ENCODE measurements at places on chromosomes 16 and 17. TPM values are rescaled to one million over a fixed set of nuclear protein-coding genes. Genes with fewer than 3 reads are reported as not detected.
A peak's percentile ranks its signal among the peaks of the same experiment; 100 is the strongest.

Gene SLFN13
- 2.6 TPM for total RNA-seq

Gene ACSM5
- total RNA-seq, result 5.6 TPM

Gene SDR42E1
- total RNA-seq, result 6.9 TPM

Gene CIAO3
- 58.0 TPM for total RNA-seq

Gene ETV4
- 2.2 TPM for total RNA-seq

Gene AFMID
- total RNA-seq, result 82.2 TPM

Gene ZFP3
- total RNA-seq, result 6.4 TPM

Gene NTN3
- total RNA-seq, result 1.1 TPM

Gene KRT222
- 3.1 TPM for total RNA-seq

Gene CDH16
- 0.31 TPM for total RNA-seq

Gene PRAC2
- total RNA-seq, result 3.2 TPM

GRCh38 chr16:22284637-22285036 lies 12.6 kb upstream of the POLR3E start:
- DNase-seq, result no peak

DNA sequence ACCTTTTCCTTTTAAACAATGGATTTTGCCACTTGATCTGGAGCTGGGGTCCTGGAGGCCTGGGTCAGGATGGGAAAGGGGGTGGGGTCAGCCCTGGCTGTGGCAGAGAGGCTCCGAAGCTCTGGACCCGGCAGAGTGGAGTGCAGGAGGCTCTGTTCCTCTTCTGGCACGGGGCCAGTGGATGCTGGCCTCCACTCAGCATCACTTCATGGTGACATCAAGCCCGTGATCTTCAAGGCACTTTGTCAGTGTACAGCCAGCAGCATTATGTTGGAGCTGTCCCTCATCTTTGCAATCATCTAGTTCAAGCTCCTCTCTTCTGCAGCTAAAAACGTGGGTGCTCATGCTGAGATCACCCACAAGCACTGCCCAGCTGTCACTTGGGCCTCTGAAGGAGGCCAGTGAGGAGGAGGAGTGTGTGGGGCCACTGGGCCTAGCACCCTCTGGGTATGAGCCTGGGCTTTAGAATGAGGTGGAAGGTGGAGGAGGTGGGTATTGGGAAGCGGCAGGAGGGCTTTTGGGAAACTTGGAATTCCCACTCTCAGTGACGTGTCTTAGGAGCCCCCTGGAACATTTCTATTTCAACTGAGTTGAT lies 45.9 kb upstream of the MGAT5B start:
- DNase-seq, result no peak

- DNase-seq, result no peak
Measured at GRCh38 chr16:49866595-49867071, 10.7 kb upstream of the ZNF423 start.

- DNase-seq, result no peak
Measured at GRCh38 chr16:83849421-83849820, 41.6 kb downstream of the HSBP1 start.

- DNase-seq, result peak; percentile 84
Measured at GRCh38 chr17:29369831-29370735, 20.1 kb upstream of the TAOK1 start.

GRCh38 chr17:14311981-14312380 lies 11.1 kb downstream of the HS3ST3B1 start:
- no peak for DNase-seq

- no peak for DNase-seq
Measured at GRCh38 chr17:55632893-55633292, 89.8 kb downstream of the TMEM100 start.

DNA sequence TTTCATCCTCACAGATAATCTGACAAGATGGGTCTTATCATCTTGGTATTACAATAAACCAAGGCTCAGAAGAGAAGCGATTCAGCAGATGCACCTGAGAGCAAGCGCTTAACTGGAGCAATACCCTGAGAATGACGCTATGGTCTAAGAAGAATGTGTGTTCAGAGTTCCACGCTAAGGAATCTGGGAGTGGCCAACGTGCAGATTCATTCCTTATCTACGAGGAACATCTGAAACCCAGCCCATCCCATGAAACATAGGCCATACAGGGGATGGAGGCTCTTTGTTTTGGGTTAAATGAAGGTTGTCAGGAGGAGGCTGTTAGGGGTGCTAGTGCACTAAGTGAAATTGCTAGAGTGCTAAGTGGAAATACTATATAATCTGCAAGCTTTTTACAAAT lies 28.5 kb upstream of the KDM8 start:
- DNase-seq, result no peak

DNA sequence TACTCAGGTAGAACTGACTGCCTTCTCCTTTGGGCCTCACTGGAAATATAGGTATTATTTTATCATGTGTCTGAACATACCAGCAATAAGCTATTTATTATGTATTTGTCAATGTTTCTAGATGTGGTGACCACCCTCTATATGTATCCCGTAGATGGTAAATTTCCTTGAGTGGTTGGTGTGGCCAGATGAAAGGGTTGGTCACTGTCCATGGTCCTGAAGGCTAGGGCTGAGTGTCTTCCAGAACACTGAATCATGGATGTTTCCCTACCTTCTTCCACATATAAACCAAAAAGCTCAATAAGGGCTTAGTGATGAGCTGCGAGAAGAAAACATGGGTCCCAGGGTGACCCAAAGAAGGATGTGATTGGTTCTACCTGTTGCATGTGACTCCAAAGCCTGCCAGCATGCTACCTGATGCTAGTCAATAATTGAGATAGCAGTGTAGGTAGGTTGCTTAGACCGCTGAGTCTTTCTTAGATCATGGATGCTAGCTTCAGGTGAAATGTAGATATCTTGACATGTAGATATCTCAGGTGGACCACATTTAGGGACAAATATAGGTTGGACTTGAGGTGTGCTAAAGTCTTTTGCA lies 150.3 kb downstream of the ASIC2 start:
- peak; percentile 38 for DNase-seq

GRCh38 chr17:42456223-42457106 lies 2.2 kb upstream of the ATP6V0A1 start:
- peak; percentile 43 for DNase-seq

DNA sequence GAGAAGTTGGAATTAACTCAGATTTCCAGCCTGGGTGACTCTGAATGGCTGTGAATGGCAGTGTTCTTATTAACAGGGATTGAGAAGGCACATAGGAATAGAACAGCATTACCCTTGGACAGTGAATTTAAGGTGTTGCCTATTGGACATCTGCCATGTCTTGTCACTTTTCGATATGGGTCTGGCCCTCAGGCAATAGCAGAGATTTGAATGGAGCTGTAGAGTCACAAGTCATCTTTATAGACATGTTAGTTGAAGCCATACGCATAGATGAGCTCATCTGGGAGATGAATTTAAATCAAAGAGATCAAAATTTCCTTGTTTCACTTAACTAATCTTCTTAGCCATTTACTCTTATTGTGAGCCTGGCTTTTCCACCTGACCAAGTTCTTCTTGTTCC lies 14.9 kb upstream of the DHRS11 start:
- DNase-seq, result no peak

- no peak for DNase-seq
Measured at GRCh38 chr17:69763503-69763902, 311.5 kb upstream of the KCNJ16 start.

- no peak for DNase-seq
Measured at GRCh38 chr16:61024180-61024900, 1011.9 kb downstream of the CDH8 start.

DNA sequence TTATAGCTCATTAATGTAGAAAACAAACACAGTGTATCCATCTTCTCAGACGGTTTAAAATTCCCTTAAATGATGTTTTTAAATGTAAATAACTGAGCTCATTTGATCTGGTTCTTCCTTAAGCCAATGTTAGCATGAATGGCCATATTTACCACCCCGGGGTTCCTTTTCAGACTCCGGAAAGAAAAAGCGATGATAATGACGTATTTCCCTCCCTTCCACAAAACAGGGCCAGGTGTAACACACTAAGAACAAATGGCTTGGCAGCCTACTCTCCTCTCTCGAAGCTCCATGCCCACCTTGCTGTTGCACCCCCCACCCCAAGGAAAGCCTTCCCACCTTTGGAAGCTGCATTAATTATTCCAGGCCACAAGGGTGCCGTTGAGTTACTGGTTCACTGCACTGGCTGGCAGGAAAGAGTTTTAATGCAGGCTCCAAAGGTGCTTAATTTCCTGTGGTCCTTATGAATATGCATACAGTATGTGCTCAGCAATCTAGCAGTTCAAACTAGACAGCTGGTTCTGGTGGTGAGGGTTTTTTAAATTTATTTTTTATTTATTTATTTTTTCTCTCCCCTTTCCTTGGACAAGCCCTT lies 378.9 kb downstream of the WWOX start:
- DNase-seq, result no peak

- no peak for DNase-seq
Measured at GRCh38 chr16:86986809-86987487, 330.2 kb downstream of the C16orf95 start.

Measured in testis (tissue), 5 donors.